Coronary artery (tissue), 2 donors: ENCODE measurements at places on chromosomes 4 and X.

- peak; percentile 43 for DNase-seq
These were observed 33.0 kb downstream of the NSG1 start for GRCh38 chr4:4419896-4420295.

- DNase-seq, result no peak
These were observed 7.0 kb downstream of the CYBB start for GRCh38 chrX:37786624-37787422.

GRCh38 chr4:168409089-168409801 is 71.0 kb downstream of the DDX60L start:
- DNase-seq, result no peak

GRCh38 chrX:17500145-17500579 is 125.2 kb downstream of the NHS start:
- no peak for DNase-seq

- DNase-seq, result no peak
These were observed 537 bp downstream of the RBM10 start for GRCh38 chrX:47145395-47146120.
